ENCODE measurements at places on chromosomes 4 and X.

- no peak overlapping the region for H3K4me3 ChIP-seq
- H3K27me3 ChIP-seq = no peaks in the 10 kb centered on the region
These were observed 52.2 kb downstream of the ABCG2 start for GRCh38 chr4:88106205-88106604.

DNA sequence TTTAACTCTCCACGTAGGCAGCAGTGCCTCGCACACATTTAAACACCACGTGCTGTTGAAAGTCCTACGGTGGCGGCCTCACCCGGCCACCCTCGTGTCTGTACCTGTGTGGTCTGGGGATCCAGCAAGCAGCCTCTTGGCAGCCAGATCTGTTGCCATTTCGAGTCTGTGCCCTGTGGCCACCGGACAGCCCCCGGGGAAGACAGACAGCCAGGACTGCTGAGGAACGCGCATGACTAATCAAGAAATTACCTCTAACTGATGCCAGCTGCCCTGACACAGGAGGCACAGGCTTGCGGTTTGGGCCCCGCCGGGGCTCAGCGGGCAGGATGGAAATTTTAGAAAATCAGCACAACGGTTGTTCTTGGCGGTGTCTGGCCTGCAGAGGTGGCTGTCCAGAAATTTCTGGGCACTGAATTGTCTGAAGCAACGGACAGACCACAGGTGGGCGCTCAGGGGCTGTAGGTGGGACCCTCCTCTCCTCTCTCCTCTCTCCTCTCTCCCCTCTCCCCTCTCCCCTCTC, 15.6 kb upstream of the ASMTL start:
- peaks cover 86% of the 10 kb centered on the region for H3K4me1 ChIP-seq
- DNase-seq = peak; percentile 63
- H3K27ac ChIP-seq = peak overlapping the region; percentile 94
- no peaks in the 10 kb centered on the region for H3K27me3 ChIP-seq
- peak overlapping the region; percentile 56 for H3K4me3 ChIP-seq

- no peaks in the 10 kb centered on the region for H3K36me3 ChIP-seq
- no peak overlapping the region for H3K4me3 ChIP-seq
- no peak for DNase-seq
These were observed 22.9 kb upstream of the STPG2 start for GRCh38 chr4:98166025-98166730.

DNA sequence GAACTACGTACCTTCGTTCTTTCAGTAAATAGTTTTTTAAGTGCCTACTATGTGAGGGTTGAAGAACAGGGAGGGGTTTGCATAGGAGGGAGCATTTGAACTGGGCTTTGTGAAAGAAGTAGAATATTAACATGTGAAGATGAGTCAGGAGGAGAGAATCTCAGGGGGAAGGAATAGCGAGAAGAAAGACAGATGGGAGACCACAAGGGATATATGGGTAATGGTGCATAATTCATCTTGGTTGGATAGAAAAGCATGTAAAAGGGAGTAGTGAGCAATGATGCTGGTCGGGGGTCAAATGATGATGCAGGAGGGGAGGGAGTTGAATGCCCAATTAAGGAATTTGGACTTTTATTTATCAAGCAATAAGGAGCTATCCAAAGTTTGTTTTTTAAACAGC, 52.7 kb downstream of the TMEM164 start:
- no peak overlapping the region for H3K27ac ChIP-seq
- DNase-seq = no peak

DNA sequence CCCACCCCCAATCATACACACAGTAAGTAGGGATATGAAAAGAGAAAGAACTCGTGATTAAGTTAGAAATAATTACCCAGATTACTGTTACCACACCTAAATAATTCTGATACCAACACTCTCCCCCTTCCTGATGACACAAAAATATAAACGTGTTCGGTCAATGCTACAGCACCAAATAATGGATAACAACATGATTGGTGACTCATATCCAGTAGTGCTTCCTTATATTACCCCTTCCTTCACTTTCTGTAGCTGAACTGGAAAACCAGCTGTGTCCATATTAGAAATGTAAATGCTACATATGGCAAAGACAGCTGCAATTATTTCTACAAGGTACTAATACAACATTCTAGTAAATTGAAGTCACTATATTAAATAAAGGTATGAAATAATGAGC, 20.8 kb downstream of the EIF4E start:
- no peak overlapping the region for H3K4me3 ChIP-seq
- DNase-seq = no peak
- H3K36me3 ChIP-seq = peaks cover 4% of the 10 kb centered on the region

- DNase-seq = no peak
- H3K4me1 ChIP-seq = no peaks in the 10 kb centered on the region
- H3K36me3 ChIP-seq = no peaks in the 10 kb centered on the region
These were observed 35.0 kb upstream of the SLC4A4 start for GRCh38 chr4:71303850-71304249.

DNA sequence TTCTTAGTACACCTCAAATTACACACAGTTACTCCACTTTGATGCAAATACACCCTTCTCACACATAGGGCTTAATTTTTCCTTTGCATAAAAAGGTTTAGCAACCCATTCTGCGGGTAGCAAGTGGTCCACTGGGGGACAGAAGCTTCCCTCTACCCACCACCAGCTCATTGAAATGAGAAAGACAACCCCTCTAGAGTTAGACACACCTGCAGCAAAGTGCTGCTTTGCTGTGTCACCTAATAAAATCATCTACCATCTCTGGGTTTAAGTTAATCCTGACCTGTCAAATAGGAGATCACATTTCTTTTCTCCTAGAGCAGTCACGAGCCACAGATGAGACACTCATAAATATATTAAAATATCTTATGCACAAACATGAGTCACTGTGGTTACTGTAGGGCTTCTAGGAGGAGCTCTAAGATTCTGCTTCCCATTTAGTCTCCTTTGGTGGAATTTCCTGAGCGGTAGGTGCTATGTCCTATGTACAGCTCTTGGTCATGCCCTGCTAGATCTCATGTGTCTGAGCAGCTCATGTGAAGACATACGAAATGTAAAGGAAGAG, 11.9 kb downstream of the BMX start:
- no peak for DNase-seq
- H3K27me3 ChIP-seq = peaks cover 11% of the 10 kb centered on the region
- H3K4me3 ChIP-seq = no peak overlapping the region
- no peaks in the 10 kb centered on the region for H3K36me3 ChIP-seq
- no peaks in the 10 kb centered on the region for H3K4me1 ChIP-seq

- no peak for DNase-seq
- peaks cover 5% of the 10 kb centered on the region for H3K27me3 ChIP-seq
- H3K27ac ChIP-seq = no peak overlapping the region
- H3K4me1 ChIP-seq = peaks cover 36% of the 10 kb centered on the region
These were observed 88.8 kb downstream of the BCOR start for GRCh38 chrX:40008791-40009461.

- H3K36me3 ChIP-seq = no peaks in the 10 kb centered on the region
- peak overlapping the region; percentile 38 for H3K27ac ChIP-seq
- H3K27me3 ChIP-seq = no peaks in the 10 kb centered on the region
- H3K4me1 ChIP-seq = peaks cover 14% of the 10 kb centered on the region
- DNase-seq = no peak
These were observed 22.4 kb downstream of the GAB1 start for GRCh38 chr4:143358923-143359643.

- peak; percentile 49 for DNase-seq
- peak overlapping the region; percentile 34 for H3K27ac ChIP-seq
- H3K27me3 ChIP-seq = no peaks in the 10 kb centered on the region
- H3K4me1 ChIP-seq = peaks cover 20% of the 10 kb centered on the region
- no peaks in the 10 kb centered on the region for H3K36me3 ChIP-seq
These were observed 6.0 kb upstream of the SH3TC1 start for GRCh38 chr4:8192748-8193738.

DNA sequence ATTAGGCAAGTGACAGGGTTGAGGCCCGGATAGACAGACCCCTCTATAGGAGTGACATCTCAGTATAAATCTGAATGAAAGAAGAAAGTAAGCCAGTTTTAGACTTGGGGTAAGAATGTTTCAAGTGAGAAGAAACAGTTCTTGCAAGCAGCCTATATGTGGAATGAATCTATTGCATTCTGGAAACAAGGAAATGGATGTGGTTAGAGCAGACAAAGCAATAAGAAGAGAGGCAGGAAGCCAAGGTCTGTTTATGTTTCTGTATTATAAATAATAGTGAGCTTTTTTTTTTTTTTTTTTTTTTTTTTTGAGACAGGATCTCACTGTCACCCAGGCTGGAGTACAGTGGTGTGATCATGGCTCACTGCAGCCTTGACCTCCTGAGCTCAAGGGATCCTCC, 255.8 kb downstream of the UNC5C start:
- H3K27me3 ChIP-seq = no peaks in the 10 kb centered on the region
- H3K4me3 ChIP-seq = no peak overlapping the region
- H3K36me3 ChIP-seq = no peaks in the 10 kb centered on the region
- H3K4me1 ChIP-seq = peaks cover 32% of the 10 kb centered on the region

DNA sequence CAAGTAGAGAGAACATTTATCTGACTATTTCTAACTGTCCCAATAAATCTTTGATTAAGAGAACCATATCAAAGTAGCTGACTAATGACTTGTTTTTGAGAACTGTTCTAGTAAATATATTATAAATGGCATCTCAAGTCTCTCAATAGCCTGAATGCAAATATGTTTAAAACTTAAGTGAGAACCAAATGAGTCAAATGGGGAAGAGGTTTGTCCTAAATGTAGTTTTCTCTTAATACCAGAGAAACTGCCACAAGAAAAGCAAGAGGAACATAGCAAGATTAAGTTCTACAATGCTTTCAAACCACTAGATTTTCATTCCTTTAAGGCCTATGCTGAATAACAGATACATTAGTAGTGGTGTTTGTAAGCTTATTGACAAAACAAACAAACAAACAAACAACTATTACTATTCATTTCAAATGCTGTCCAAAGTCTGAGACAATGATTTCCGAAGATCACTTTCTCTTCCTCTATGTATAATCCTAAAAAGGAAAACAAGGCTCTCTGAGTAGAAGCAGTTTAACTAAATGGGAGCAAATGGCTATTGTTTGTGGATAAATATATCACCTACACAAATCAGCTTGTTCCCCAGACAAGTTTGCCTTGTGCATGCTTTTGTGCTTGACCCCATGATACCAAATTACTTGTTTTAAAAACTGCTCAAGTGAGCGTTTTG, 408.4 kb upstream of the EMCN start:
- no peaks in the 10 kb centered on the region for H3K4me1 ChIP-seq
- no peaks in the 10 kb centered on the region for H3K36me3 ChIP-seq
- DNase-seq = no peak
- no peak overlapping the region for H3K27ac ChIP-seq

DNA sequence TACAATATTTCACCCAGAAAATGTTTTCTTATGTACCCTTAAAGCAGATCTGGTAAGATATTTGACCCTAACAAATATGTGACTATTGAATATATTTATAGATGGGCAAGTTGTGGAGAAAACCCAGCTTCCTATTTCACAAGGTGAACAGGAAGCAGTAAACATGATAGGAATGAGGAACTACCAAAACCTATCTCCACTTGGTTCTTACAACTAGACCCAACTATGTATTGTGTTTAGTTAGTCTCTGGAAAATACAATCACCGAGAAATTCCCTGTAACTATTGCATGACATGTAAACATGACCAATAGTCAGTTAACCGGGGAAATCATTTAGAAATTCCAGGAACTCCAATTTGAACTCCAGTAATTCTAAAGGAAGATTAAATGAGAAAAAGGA, 8.4 kb upstream of the RXFP1 start:
- H3K27ac ChIP-seq = no peak overlapping the region
- DNase-seq = no peak

- peaks cover 86% of the 10 kb centered on the region for H3K36me3 ChIP-seq
- no peak overlapping the region for H3K27ac ChIP-seq
- peaks cover 18% of the 10 kb centered on the region for H3K4me1 ChIP-seq
- DNase-seq = no peak
- no peak overlapping the region for H3K4me3 ChIP-seq
- no peaks in the 10 kb centered on the region for H3K27me3 ChIP-seq
These were observed 38.8 kb upstream of the TADA2B start for GRCh38 chr4:7004331-7004730.

GRCh38 chr4:38162240-38162784, 202.1 kb downstream of the PTTG2 start:
- H3K4me1 ChIP-seq = peaks cover 17% of the 10 kb centered on the region
- no peak for DNase-seq
- no peak overlapping the region for H3K27ac ChIP-seq
